ENCODE measurements at places on chromosomes 5 and 9. TPM values are rescaled to one million over a fixed set of nuclear protein-coding genes. Genes with fewer than 3 reads are reported as not detected.

Gene SPINK4
- not detected for total RNA-seq

DNA sequence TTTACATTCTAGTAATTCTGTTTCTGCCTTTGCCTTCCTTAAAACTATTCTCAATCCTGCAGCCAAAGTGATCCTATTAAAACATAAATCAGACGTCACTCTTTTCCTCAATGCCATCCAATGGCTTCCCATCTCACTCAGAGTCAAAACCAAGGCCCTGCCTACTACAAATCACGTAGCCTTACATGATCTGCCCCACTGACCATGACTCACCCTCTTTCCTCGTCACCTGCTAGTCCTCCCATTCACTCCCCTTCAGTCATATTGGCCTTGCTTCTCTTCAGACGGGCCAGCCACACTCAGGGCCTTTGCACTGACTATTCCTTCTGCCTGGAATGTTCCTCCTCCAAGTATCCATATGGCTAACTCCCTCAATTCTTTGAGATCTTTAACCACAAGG lies 39.0 kb upstream of the DMXL1 start:
- DNase-seq, result peak; percentile 59

DNA sequence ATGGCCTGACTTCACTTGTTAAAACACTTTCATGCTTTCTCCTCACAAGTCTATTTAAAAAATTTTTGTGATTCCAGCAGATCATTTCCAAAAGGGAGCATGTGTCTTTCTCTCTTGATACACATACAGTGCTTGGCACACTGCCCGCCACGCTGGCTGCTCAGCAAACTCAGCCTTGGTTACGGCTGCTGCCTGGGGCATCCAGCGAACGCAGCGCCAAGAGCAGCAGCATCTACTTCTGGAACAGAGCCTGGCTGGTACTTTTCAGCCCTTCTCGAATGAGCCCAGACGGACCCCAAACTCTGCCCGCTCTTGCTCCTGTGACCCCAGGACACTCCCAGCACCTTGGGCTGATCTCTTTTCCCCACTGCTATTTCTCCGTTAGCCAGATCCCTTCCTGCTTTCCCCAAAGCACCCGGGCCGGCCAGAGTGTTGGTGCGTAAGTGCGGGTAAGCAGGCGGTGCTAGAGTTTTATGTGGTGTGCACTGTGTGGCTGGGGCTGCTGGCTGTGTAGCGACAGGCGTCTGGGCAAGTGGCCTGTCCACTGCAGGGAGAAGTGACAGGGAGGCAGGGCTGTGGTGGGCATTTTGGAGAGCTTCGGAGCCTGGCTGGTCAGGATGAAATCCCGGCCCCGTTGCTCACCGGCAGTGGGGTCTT lies 73.2 kb downstream of the SH3PXD2B start:
- no peak for DNase-seq

DNA sequence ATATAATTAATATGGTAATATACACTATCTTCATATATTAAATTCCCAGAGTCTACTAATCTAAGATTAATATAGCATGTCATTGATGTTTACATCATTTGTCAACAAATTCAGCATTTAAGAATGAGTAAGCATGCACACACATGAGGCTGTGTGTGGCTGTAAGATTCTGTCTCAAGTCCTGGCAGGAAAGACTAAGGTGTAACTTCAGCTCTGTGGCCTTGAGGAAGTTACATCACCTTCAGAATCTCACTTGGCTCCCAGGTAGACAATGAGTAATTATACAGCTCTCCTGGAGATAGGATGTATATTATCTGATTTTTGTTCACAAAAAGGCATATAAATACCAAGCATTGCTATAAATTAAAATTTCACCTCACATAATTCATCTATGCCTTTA lies 119.4 kb upstream of the IQGAP2 start:
- no peak for DNase-seq

DNA sequence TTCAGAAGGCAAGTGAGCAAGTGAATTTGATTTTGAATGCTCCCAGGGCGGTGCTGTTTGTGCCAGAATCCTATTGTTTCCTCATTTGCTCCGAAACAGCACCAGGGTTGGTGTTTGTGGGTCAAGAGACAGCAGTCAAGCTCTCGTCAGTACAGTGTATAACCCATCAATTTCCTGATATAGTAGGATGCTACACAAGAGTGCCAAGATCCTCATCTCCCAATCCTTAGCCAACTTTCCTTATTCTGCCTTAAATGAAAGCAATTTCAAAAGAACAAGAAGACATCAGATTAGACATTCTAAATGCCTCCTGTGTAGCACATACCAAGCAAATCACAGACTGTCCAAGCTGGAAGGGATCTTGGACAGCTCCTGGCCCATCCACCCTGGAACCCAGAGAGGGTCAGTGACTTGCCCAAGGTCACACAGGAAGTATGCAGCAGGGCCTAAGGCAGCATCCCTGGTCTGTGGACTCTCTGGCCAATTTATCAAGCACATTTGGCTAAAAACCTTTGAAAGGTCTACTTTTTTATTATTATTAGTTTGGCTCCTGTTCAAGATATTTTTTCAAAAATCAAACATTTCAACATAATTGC lies 4.5 kb downstream of the WHRN start:
- DNase-seq, result no peak

DNA sequence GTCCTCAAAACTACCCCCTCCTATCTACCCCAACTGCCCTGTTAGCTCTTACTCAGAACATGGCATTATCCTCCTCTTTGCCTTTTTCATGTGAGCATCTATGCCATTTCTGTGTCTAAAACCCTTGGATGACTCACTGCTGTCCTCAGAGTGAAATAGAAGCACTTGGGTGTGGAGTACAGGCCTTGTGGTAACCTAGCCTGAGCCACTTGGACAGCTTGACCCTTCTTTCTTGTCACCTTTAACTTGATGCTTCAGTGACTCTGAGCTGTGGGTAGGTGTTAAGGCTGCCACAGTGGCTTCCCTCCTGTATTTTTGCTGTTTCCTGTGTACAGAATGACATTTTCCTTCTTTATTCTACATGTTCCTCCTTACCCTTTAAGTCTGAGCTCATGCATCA lies 391.4 kb downstream of the SH3GL2 start:
- no peak for DNase-seq

DNA sequence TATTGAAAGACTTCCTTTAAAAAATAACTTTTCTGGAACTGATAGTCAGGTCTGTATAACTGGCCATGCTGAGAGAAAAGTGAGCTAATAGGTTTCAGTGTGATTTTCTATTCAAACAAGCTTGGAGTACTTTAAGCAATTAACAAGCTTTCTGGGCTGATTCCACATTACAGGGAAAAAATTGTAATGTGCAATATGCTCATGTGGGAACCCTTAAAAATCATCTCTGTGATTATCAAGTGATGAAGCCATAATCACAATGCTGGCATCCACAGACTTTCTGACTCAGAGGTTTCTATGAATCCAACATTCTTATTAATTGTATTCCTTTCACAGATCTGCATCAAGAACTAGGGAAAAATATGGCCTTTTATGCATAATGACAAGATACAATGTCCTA lies 212.2 kb upstream of the ACO1 start:
- DNase-seq, result no peak

Measured in Karpas-422 (cell line).